ENCODE measurements at places on chromosomes 5 and 9.

- DNase-seq: no peak
These were observed 365.9 kb downstream of the MLLT3 start for GRCh38 chr9:20256284-20256948.

GRCh38 chr9:92656537-92656925 lies 13.4 kb downstream of the IPPK start:
- DNase-seq: no peak

DNA sequence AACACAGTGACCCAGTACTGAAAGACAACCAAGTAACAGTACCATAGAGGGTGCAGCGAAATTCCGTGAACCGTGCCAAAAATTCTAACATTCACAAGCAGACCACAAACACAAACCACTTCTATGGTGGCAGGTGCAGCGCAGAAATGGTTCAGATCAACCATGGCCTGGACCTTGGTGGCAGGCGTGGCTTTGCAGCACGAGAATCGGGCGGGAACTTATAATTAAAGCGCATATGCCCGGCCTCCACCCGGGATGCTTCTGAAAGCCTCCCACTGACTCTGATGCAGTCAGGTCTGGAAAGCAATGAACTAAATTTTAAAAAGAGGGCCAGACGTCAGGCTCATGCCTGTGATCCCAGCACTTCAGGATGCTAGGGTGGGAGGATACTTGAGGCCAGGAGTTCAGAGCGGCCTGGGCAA lies 68.0 kb upstream of the TBC1D9B start:
- no peak for DNase-seq

DNA sequence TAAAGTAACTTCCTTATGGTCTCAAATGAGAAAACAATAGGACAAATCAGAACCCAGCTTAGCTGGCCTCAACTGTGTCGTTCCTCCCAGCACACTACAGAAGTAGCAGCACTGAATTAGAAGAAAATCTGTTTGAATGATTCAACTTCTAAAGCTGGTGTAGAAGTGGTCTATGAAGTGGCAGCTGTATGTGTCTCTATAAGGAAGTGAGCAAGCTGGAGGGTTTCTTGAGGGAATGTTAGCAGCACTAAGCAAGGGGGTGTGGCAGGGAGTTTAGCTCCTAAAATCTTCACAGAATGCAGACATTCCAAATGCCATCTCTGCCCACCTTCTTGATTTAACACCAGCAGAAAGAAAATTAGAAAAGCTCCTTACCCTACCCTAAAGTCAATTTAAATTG lies 4.1 kb downstream of the KLF9 start:
- no peak for DNase-seq

GRCh38 chr9:126616521-126616976 lies 2.8 kb downstream of the LMX1B start:
- no peak for DNase-seq

DNA sequence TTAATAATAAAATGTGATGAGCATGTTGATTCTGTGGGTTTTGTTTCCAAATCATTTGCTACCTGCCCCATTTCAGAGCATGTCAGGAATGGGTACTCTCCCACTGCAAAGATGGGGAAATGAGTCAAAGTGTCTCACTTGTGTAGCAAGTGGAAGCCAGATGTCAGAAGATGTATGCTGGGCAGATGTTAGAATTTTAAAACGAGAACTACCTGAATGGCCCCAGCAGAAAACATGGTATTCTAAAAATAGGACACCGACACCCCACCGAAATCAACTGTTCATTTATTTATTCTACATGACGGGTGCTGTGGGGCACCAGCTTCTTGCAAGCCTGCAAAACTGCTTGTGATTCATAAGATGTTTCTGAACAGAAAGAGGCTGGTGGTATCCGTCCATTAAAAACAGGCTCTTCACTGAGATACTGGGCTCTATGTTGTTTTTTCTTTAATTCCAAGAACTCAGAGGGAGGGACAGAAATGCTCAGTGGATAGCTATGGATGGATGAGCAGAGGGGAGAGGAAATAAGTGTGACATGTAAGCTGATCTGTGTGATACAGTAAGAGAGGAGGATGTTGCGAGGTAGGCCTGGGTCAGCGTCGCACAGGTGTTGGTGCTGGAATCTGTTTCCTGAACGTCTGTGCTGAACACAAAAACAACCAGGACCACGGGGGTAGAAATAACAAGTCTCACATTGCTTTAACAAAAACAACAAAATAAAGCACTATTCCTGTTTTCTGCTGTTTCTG lies 157.2 kb downstream of the EFNA5 start:
- no peak for DNase-seq

DNA sequence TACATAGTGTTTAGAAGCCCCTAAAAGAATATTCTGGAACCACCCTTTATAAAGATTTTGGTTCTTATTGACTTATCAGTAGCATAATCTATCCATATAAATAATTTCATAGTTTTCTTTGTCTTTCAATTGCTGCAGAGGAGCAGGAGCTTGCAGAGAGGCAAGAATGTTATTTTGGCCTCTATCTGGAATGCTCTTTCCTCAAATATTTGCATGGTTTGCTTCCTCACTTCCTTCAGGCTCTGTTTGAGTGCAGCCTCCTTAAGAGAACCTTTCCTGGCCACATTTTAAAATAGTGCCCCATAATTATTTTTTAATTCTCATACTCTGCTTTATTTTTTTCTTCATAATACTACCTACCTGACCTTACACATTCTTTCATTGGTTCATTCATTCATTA lies 1.5 kb downstream of the C5 start:
- no peak for DNase-seq

- DNase-seq: no peak
These were observed 367.5 kb upstream of the PTGER4 start for GRCh38 chr5:40312205-40312604.

GRCh38 chr9:125912667-125913066 lies 165.5 kb downstream of the PBX3 start:
- DNase-seq: no peak

GRCh38 chr5:113123618-113124017 lies 147.0 kb downstream of the DCP2 start:
- DNase-seq: no peak

DNA sequence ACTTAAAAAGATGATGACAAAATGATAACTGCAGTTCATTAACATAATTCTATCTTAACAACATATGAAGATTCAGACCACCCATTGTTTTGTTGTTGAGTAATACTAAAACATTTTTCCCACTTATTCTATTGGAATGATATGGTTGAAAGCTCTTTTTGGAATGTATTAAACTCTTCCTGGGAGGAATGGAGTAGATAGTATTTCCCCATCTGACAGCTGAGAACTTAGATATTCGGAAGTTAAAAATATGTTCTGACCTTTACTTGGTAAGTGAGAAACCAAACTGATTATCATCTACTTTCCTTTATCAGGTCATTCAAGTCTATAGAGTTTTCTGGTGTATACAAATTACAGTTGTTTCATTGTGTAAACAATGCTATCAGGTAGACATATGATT lies 452.9 kb downstream of the CSNK1G3 start:
- DNase-seq: no peak

DNA sequence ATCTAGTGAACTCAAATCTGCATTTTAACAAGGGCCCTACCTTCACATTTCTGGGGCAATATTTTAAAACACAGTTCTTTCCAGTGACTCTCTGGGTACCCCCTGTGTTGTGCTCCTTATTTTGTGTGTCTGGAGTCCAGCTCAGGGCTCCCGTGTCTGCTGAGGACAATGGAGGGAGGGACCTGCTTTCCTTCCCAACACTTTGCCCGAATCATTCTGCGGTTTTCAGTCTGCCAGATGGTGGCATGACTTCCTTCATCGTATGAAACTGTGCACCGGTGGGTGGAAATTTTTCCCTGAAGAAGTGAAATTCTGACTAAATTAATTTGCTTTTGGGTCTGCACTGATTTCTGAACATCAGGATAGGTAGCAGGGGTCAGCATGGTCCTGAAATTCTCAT lies 153.6 kb upstream of the CD180 start:
- DNase-seq: no peak

DNA sequence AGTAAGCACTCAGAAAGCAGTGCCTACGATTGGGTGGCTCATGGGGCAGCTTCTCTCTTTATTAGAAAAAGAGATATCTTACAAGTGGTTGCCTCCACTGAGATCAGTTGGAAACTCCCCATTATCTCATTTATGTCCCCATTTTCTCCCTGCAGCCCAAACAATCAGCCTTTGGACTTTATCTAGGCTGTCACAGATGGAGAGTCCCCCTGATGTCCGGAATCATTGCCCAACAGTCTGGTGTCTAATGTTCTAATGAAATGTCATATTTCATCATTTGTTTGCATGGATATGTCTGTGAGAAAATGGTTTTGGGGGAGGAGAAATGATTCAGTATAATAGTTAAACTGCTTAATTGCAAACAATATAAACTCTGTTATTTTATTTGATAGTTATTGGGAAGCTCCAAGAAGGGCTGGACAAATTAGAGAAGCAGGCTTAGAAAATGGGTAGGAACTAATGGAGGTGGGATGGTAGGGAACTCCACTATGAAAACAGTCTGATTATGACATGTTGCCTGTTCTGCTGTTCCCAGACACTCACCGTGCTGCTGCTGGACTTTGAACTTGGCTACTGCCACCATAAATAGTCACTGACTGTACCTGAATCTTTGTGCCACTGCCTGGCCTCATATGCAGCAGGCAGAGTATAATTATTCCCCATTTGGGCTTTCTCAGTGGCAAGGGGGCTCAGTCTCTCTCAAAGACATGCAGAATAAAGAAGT lies 38.3 kb upstream of the SMAD5 start:
- no peak for DNase-seq

GRCh38 chr9:77785341-77785740 lies 137.2 kb upstream of the GNA14 start:
- no peak for DNase-seq

DNA sequence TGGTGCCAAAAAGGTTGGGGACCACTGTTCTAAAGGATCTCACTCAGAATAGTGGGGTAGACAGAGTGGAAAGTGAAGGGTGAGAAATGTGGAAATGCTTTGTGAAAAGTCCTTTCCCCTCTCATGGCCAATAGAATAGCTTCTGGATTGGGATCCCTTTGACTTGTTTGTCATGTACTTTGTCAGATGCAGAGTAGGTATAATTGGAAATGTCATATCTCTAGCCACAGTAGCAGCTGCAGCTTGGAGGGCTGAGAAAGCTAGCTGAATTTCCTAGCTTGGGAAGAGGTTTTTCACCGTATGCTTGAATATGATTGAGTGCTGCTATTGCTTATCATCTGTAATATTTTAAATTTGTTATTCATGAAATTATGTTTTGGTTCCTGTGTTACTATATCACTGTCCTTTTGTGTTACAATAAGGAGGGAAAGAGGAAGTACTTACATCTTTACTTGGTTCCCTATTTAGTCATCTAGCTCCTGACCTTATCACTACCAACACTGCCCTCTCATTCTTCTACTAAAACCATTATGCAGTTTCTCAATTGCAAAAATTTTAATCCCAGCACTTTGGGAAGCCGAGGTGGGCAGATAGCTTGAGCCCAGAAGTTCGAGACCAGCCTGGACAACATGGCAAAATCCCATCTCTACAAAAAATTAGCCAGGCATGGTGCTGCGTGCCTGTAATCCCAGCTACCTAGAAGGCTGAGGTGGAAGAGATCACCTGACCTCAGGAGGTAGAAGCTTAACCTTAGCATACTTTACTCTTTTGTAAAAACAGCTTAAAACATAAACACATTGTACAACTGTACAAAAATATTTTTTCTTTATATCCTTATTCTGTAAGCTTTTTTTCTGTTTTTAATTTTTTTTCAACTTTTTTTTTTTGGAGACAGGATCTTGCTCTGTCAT lies 12.4 kb downstream of the SLC30A5 start:
- DNase-seq: no peak

DNA sequence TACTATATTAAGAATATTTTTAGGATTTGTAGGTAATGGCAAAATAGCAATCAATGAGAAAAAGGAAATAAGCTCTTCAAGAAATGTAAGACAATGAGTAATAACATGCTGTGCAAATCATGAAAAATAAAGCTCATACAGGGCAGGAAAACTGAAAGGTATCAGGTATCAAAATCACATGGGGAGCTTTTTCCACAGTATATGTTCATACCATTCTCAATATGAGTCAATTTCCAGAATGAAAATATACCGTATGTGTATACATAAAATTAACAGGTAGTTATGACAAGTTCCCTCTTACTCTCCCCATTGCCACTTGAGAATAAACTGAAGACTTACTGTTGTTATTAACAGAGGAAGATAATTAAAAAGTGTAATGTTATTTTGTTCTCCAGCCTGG lies 35.9 kb downstream of the EFCAB9 start:
- no peak for DNase-seq

- DNase-seq: no peak
These were observed 120.8 kb upstream of the MTAP start for GRCh38 chr9:21681641-21682040.

- peak; percentile 71 for DNase-seq
These were observed 2.2 kb downstream of the AKNA start for GRCh38 chr9:114385397-114386181.

DNA sequence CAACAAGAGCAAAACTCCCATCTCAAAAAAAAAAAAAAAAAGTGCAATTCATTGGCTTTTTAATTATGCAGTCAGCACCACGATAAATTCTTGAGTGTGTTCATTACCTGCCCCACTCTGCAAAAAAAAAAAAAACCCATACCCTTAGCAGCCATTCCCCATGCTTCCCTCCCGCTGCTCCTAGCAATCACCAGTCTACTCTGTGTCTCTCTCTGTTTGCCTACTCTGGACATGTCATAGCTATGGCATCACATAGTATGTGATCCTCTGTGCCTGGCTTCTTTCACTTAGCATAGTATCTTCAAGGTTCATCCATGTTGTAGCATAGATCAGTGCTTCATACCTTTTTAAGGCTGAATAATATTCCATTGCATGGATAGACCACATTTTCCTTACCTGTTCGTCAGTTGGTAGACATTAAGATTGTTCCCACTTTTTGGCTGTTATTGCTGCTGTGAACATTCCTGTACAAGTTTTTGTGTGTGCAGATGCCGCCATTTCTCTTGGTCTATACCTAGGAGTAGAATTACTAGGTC lies 7.0 kb upstream of the PRR7 start:
- DNase-seq: no peak

- no peak for DNase-seq
These were observed 4.0 kb upstream of the CCL28 start for GRCh38 chr5:43415935-43416802.

DNA sequence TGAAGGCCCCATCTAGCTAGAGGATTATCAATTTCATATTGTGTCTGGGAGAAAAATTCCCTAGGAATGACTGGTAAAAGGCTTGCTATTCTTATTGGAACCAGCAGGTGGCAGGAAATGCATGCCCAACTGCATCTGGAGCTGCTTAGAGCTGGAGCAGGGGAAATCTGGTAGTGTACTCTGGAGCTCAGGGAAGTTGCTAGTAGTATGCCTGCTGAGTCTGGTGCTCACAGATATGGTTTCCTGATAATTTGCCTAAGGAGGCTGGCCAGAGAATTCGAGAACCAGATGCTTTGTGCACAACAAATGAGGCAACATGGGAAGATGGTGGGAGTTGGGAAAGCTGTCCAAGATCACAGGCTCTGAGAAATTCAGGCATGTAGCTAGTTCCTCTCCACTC lies 53.7 kb downstream of the G3BP1 start:
- no peak for DNase-seq

GRCh38 chr5:2353211-2353610 lies 398.3 kb downstream of the IRX2 start:
- DNase-seq: no peak

- no peak for DNase-seq
These were observed 895.5 kb upstream of the DMAC1 start for GRCh38 chr9:8694983-8695588.

GRCh38 chr9:1427875-1428274 lies 377.7 kb downstream of the DMRT2 start:
- DNase-seq: no peak
